SK-N-MC (cell line): ENCODE measurements at places on chromosomes 16 and 17.
A peak's percentile ranks its signal among the peaks of the same experiment; 100 is the strongest.

DNA sequence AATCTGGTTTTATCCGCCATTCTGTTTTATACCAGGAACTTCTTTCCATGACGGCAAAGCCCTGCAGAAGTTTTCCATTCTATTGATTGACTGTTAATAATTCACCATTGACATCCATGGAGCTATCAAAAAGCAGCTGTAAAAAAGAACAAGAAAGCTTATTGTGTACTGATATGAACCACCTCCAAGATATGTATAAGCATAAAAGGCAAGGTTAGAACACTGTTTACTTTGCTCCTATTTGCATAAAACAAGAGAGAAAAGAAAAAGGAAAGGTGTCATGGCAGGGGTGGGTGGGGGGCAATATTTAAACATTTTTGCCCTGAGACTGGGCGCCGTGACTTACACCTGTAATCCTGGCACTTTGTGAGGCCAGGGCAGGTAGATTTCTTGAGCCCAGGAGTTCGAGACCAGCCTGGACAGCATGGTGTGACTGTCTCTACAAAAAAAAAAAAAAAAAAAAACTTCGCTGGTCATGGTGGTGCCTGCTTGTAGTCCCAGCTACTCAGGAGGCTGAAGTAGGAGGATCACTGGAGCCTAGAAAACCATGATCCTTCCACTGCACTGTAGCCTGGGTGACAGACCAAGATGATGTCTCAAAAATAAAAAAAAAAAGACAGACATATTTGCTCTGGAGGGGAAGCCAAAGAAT, 52.5 kb downstream of the TMEM114 start:
- DNase-seq = no peak

- DNase-seq = no peak
These were observed 39.8 kb downstream of the RAB11FIP4 start for GRCh38 chr17:31431098-31431851.

- no peak for DNase-seq
These were observed 3.7 kb downstream of the CDH1 start for GRCh38 chr16:68740628-68741346.

DNA sequence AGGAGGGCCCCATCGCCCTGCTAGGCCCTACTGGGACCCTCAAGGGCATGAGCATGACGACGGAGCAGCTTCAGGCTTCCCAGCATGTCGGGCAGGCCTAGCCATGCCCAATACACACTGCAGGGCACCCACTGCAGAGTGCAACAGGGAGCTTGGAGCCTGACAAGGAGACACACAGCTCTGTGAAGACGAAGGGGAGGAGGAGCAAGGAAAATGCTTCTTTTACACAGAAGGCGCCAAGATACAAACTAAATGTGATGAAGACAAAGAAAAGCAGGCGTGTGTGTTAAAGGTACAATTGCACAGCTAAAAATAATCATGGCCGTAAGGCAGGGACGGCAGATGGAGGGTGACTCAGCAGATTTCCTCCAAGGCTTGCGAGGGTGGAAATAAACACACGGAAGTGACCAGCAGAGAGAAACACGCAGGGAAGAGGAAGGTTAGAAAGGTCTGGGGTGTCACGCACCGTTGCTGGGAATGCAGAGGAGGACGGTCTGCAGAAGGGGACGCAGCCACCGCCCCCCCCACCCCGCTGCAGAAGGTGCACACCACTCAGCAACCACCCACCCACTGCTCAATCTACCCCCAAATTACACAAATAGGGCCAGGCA, 108.5 kb downstream of the ZNF778 start:
- DNase-seq = no peak

GRCh38 chr16:12837756-12838155, 34.1 kb upstream of the CPPED1 start:
- DNase-seq = no peak

DNA sequence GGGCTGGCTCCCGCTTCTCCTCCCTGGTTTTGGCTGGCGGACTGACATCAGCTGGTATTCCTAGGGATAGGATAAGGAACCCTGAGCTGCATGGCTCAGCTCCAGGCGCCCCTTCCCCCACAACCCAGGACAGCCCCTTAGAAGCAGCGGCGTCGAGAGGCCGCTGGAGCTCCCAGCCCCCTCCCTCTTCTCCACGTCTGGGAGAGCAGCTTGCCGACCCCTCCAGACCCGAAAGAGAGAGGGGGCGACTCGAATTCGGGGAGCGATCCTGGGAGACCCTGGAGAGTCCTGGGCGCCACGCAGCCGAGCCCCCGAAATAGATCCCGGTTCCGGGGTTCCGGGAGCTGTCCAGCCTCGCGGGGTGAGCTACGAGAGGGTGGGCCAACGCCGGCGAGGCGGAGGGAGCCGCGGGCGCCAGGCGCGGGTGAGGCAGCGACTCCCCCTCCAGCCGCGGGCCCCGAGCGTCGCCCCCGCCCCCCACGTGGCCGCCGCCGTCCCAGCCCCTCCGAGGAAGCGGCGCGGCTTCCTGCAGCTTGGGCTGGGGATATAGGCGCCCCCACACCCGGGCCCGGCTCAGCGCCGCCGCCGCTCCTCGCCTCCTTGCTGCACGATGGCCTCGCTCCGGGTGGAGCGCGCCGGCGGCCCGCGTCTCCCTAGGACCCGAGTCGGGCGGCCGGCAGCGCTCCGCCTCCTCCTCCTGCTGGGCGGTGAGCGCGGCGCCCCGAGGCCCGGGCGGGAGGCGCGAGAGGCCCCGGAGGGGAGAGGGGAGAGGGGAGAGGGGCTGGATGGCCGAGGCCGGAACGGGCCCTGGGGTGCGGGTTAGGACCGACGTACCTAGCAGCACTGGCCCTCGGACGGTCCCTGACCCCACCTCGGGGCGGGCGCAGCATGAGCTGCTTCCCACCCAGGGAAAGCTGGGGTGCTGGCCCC, at the start of gene RAMP2:
Gene RAMP2, plus strand, starts transcription at position 576 of the 930 bp plus-strand sequence. Its CDS starts 35 bp downstream, at position 611.
- no peak for DNase-seq

- no peak for DNase-seq
These were observed 6.7 kb downstream of the NTHL1 start for GRCh38 chr16:2040787-2041522.

- DNase-seq = no peak
These were observed 941 bp upstream of the RNF112 start for GRCh38 chr17:19410091-19410490.

GRCh38 chr17:34556931-34557330, 22.5 kb upstream of the TMEM132E start:
- DNase-seq = no peak

- DNase-seq = no peak
These were observed 13.0 kb downstream of the PITPNC1 start for GRCh38 chr17:67390006-67390645.

DNA sequence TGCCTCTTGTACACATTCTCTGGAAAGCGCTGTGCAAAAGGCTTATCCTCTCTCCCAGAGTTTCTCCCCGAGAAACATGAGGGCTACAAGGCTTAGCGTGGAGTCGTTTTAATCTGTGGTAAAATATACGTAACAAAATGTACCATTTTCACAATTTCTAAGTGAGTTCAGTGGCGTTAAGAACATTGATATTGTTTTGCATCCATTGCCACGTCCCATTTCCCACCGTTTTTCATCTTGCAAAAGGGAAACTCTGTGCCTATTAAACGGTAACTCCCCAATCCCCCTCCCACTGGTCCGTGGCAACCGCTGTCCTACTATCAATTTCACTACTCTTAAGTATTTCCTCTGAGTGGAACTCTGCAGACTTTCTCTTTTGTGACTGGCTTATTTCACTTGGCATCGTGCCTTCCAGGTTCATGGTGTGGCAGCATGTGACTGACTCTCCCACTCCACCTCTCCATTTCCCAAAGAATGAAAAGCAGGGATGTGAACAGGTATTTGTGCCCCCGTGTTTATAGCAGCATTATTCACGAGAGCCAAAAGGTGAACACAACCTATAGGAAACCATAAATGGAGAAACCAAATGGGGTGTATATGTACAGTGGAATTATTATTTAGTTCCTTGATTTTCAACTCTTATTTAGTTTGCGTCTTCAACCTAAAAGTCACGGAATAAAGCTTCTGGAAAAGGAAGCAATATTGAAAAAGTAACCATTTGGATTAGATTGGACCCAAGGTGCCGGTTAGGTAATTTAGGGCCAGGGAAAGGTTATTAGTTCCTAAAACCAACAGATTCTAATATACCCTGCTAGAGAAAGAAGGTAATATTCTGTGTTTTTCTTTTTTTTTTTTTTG, 1.1 kb upstream of the USP32 start:
- DNase-seq = no peak

DNA sequence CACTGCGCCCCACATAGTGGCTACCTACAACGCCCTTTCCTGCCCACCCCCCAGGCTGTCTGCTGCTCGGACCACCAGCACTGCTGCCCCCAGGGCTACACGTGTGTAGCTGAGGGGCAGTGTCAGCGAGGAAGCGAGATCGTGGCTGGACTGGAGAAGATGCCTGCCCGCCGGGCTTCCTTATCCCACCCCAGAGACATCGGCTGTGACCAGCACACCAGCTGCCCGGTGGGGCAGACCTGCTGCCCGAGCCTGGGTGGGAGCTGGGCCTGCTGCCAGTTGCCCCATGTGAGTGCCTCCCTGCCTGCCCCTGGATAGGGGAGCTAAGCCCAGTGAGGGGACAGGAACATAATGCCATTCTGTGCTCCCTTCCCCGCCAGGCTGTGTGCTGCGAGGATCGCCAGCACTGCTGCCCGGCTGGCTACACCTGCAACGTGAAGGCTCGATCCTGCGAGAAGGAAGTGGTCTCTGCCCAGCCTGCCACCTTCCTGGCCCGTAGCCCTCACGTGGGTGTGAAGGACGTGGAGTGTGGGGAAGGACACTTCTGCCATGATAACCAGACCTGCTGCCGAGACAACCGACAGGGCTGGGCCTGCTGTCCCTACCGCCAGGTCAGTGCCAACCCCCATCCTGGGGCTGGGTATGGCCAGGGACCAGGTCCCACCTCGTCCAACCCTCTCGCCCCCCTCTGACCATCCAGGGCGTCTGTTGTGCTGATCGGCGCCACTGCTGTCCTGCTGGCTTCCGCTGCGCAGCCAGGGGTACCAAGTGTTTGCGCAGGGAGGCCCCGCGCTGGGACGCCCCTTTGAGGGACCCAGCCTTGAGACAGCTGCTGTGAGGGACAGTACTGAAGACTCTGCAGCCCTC, 7.1 kb downstream of the GRN start:
- no peak for DNase-seq

DNA sequence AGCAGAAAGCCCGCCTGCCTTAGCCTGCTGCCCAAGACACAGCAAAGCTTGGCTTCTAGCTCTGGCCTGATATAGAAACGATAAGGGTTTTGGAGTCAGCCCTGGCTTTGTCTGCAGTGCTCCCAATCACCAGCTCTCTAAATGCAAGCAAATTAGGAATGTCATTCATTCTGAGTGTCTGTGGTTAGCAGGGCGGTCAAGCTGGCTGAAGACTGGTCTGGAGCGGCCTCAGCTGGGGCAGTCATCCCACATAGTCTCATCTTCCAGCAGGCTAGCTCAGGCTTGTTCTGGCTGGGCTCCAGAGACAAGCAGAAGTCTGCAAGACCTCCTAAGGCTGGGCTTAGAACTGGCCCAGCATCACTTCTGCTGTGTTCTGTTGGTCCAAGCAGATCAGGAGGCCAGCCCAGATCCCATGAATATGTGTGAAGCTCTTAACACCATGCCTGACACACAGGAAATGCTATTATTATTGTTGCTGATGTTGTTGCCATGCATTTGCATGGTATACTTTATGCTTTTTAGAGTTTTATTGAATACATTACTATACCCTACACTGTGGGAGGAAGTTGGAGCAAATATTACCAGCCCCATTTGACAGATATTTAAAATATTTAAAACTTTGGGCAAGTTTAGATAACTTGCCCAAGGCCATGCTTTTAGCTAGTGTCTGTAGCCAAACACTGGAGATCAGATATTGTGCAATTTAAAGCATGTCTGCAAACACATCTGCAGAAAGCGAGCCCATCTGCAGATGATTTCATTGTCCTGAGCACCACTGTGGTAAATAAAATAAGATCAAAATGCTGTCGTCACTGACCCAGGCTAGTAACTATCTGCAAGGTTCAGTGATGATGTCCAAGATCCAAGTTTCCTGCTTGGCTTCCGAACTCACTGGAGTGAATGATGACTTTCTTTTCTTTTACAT, 24.8 kb downstream of the TMC7 start:
- DNase-seq = peak; percentile 0

DNA sequence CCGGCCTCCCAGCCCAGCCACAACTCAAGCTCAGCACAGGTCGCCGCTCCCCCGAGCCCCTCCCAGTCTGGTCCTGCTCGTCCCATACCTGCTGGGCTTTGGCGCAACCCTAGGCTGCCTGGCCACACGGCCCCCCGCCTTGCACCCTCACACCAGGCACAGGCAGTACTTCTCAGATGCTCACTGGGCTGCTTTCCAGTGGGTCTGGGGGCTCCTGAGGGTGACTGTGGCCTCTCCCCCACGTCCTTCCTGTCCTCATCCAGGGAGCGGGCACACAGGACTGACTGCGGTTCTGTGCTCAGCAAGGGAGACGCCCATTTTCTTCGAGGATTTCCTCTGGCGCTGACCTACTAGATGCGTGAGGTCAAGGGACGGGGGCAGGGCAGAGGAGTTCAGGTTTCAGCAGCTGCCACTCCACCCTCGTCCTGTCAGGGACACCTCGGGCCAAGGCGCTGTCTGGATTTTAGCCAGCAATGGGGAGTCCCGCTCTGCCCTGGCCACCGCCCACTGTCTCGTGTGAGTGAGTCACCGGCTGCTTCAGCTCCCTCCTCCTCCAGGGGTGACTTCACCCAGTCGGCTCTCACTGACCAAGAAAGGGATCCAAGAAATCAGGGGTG, 115.8 kb downstream of the NPIPB11 start:
- no peak for DNase-seq

GRCh38 chr16:85445779-85446222, 167.3 kb upstream of the GSE1 start:
- DNase-seq = no peak

- no peak for DNase-seq
These were observed 56.8 kb upstream of the RPH3AL start for GRCh38 chr17:409308-409847.

- no peak for DNase-seq
These were observed 3.0 kb upstream of the CMTM3 start for GRCh38 chr16:66601471-66601870.

DNA sequence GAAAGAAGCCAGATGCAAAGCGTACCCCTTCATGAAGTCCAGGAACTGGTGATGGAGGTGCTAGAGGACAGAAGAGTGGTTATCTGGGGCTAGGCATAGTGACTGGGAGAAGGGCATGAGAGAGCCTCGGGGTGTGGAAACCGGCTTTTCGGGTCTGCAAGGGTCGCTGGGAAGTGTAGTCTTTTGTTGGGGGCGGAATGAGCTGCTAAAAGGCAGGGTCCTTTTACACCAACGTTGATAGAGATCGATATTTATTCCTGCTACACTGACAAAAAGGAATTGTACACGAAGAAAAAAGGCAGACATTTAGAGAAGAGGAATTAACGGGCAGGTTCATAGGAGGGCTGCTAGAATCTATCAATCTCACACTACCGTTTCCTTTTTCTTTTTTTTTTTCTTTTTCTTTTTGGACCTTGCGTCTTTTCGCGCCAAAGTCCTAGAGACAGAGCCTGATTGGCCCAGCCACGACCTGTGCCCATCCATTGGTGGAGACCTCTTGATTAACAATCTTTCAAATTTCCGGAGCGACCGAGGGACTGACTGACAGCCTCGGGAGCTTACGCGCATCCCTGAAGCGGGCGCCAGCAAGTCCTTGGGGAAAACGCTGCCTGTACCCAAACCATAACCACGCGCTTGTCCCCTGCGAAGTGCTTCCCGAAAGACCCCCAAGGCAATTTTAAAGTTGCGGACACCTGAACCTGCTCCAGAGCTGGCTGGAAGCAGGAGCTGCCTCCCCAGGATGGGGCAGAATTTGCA, 27.7 kb upstream of the DHRS7B start:
- DNase-seq = peak; percentile 47
